Activated CD4-positive, alpha-beta T cell treated with anti-CD3 and anti-CD28 coated beads for 36 hours (primary cell): ENCODE measurements at places on chromosomes 1 and 21. TPM values are rescaled to one million over a fixed set of nuclear protein-coding genes. Genes with fewer than 3 reads are reported as not detected.

DNA sequence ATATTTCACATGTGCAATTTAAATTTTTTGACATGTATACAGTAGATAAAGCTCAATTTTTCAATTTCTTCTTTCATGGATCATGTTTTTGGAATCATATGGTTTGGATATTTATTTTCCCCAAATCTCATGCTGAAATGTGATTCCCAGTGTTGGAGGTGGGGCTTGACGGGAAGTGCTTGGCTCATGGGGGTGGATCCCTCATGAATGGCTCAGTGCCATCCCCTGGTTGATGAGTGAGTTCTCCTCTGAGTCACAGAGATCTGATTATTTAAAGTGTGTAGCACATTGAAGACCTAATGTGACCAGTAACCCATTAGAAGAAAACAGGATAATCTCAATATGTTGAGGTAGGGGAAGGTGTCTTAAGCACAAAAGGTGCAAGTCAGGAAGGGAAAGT lies 9.1 kb upstream of the IFI16 start:
- H3K36me3 ChIP-seq = peaks cover 15% of the 10 kb centered on the region
- H3K27ac ChIP-seq = peak overlapping the region; percentile 15
- peaks cover 36% of the 10 kb centered on the region for H3K4me1 ChIP-seq
- DNase-seq = no peak
- no peak overlapping the region for H3K4me3 ChIP-seq

- peaks cover 56% of the 10 kb centered on the region for H3K4me1 ChIP-seq
- H3K27ac ChIP-seq = peak overlapping the region; percentile 78
- peak; percentile 56 for DNase-seq
These were observed 119.2 kb downstream of the GALNT2 start for GRCh38 chr1:230186003-230186863.

Gene HAO2
- total RNA-seq = not detected

Gene NBPF26
- total RNA-seq = 14.2 TPM

DNA sequence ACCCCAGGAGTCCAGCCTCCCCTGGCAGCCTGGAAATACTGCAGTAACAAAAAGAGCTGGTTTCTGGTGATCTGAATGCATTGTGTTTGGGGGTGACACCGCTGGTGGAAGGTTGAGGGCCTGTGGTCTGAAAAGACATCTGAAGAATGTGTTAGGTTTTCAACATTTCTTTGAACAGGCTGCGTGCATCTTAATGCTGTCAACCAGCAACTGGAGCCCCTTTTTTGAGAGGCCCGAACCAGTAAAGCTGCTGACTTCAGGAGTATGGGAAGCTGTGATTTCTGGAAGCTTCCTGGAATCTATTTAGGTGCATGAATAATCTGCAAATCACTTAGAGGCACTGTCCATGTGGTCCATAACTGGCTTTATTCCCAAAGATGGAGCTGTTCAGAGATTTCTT lies 17.0 kb downstream of the ATP5PO start:
- H3K4me3 ChIP-seq = no peak overlapping the region
- no peak for DNase-seq
- H3K27ac ChIP-seq = no peak overlapping the region
- peaks cover 6% of the 10 kb centered on the region for H3K27me3 ChIP-seq

DNA sequence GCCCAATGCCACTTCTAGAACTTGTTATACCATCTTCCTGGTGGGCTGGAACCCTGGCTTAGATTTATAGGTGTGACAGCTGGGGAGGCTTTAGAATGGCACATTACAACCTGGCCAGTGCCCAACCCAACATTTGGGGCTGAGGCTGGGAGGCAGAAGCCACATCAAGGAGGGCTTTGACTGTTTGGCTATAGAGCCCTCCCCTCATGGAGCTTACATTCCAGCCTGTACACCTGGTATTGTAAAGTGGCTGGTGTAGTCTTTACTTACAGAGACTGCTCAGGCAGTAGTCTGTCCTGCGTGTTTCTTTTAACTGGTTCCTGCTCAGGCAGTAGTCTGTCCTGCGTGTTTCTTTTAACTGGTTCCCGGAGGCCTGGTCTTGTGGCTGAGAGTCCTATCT lies 10.0 kb upstream of the SLC2A1 start:
- H3K4me1 ChIP-seq = peaks cover 7% of the 10 kb centered on the region
- H3K27me3 ChIP-seq = no peaks in the 10 kb centered on the region
- no peak for DNase-seq
- H3K36me3 ChIP-seq = no peaks in the 10 kb centered on the region
- H3K4me3 ChIP-seq = no peak overlapping the region

- no peak overlapping the region for H3K27ac ChIP-seq
- H3K4me3 ChIP-seq = no peak overlapping the region
- DNase-seq = no peak
- peaks cover 11% of the 10 kb centered on the region for H3K36me3 ChIP-seq
- H3K27me3 ChIP-seq = no peaks in the 10 kb centered on the region
- H3K4me1 ChIP-seq = peaks cover 22% of the 10 kb centered on the region
These were observed 3.9 kb upstream of the CD247 start for GRCh38 chr1:167522246-167522645.

Gene ERO1B
- 2.8 TPM for total RNA-seq

Gene OR2L5
- total RNA-seq = not detected

GRCh38 chr1:19375631-19376400 lies 63.7 kb downstream of the SLC66A1 start:
- no peaks in the 10 kb centered on the region for H3K27me3 ChIP-seq
- H3K27ac ChIP-seq = no peak overlapping the region
- H3K4me1 ChIP-seq = peaks cover 24% of the 10 kb centered on the region
- peaks cover 33% of the 10 kb centered on the region for H3K36me3 ChIP-seq
- no peak overlapping the region for H3K4me3 ChIP-seq

- H3K27me3 ChIP-seq = no peaks in the 10 kb centered on the region
- no peak overlapping the region for H3K27ac ChIP-seq
- no peak overlapping the region for H3K4me3 ChIP-seq
- DNase-seq = no peak
- H3K36me3 ChIP-seq = no peaks in the 10 kb centered on the region
These were observed 21.6 kb downstream of the TCEA3 start for GRCh38 chr1:23403038-23403336.

DNA sequence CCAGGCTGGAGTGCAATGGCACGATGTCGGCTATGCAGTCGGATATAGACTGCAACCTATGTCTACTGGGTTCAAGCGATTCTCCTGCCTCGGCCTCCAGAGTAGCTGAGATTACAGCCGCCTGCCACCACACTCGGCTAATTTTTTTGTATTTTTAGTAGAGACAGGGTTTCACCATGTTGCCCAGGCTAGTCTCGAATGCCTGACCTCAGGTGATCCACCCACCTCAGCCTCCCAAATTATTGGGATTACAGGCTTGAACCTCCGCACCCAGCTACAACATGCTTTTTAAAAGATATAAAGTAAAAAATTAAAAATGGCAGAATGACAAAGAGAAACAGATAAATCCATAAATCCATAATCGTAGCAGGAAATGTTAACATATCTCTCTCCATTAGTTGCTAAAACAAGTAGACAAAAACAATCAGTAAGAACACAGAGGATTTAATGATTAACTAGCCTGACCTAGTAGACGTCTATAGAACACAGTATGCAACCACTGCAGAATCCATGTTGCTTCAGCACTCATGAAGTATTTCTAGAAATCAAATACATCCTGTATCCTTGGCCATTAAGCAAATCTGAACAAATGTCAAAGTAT lies 59.9 kb upstream of the SPOCD1 start:
- no peak for DNase-seq
- no peak overlapping the region for H3K27ac ChIP-seq
- H3K4me1 ChIP-seq = peaks cover 19% of the 10 kb centered on the region
- no peaks in the 10 kb centered on the region for H3K27me3 ChIP-seq
- peaks cover 3% of the 10 kb centered on the region for H3K36me3 ChIP-seq

DNA sequence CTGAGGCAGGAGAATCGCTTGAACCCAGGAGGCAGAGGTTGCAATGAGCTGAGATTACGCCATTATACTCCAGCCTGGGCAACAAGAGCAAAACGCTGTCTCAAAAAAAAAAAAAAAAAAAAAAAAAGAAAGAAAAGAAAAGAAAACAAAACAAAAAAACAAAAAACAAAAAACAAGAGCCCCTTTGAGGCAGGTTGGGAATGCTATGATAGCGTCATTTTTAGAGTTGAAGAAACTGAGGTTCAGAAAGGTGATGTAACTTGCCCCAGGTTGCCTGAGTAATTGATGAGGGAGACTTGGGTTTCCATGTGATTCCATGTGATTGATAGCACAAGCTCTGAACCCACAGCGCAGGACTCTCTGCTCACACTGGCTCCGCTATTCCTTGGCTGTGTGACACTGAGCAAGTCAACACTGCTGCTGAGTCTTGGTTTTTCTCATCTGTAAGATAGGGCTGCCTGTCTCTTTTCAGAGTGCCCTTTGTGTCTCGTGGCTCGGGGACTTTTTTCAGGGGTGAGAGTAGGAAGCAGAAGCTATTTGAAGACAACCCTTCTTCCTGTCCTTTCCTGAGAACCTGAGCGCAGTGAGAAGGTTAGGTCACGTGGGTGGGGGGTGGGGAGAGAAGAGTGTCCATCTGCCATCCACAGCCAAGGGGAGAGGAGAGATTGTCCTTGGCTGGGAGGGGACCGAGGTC lies 2.5 kb downstream of the CNR2 start:
- H3K27me3 ChIP-seq = peaks cover 17% of the 10 kb centered on the region
- no peak overlapping the region for H3K27ac ChIP-seq
- peaks cover 23% of the 10 kb centered on the region for H3K4me1 ChIP-seq
- peak; percentile 14 for DNase-seq
- H3K4me3 ChIP-seq = no peak overlapping the region

DNA sequence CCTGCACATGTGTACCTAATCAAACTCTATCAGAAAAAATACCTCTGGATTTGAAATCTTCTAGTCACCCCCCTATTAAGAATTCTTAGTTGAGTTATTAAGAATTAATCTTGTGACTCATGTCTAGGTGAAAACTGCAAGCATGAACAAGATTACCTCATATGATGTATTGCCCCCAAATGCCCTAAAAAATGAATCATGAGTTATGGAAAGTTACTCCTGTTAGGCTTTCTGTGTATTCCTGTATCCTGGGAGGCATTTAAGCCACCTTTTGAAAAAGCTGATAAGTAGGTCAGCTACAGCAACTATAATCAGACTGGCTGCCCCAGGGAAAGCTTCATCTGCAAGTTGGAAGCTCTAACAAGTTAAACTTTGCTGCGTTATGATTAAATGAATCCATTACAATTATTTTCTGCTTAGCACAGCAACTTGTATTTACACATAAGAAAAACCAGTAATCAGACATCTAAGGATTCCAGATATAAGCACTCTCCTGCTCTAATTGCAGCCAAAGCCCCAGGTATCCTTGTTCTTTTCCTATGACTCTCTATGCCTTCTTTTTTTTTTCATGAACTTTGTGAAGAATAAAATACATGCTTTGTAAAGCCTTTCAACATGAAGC lies 147.7 kb downstream of the NTPCR start:
- H3K36me3 ChIP-seq = peaks cover 15% of the 10 kb centered on the region
- DNase-seq = no peak
- H3K4me3 ChIP-seq = no peak overlapping the region
- H3K27me3 ChIP-seq = no peaks in the 10 kb centered on the region
- H3K27ac ChIP-seq = peak overlapping the region; percentile 53

Gene MAB21L3
- total RNA-seq = not detected

- peak overlapping the region; percentile 85 for H3K27ac ChIP-seq
- peaks cover 2% of the 10 kb centered on the region for H3K27me3 ChIP-seq
- no peak for DNase-seq
- H3K4me3 ChIP-seq = peak overlapping the region; percentile 73
These were observed 2.0 kb downstream of the SCMH1 start for GRCh38 chr1:41239988-41240610.

GRCh38 chr1:214328770-214329469 lies 48.0 kb downstream of the SMYD2 start:
- H3K4me3 ChIP-seq = no peak overlapping the region
- H3K4me1 ChIP-seq = peaks cover 3% of the 10 kb centered on the region
- H3K27me3 ChIP-seq = no peaks in the 10 kb centered on the region
- peak overlapping the region; percentile 23 for H3K27ac ChIP-seq

DNA sequence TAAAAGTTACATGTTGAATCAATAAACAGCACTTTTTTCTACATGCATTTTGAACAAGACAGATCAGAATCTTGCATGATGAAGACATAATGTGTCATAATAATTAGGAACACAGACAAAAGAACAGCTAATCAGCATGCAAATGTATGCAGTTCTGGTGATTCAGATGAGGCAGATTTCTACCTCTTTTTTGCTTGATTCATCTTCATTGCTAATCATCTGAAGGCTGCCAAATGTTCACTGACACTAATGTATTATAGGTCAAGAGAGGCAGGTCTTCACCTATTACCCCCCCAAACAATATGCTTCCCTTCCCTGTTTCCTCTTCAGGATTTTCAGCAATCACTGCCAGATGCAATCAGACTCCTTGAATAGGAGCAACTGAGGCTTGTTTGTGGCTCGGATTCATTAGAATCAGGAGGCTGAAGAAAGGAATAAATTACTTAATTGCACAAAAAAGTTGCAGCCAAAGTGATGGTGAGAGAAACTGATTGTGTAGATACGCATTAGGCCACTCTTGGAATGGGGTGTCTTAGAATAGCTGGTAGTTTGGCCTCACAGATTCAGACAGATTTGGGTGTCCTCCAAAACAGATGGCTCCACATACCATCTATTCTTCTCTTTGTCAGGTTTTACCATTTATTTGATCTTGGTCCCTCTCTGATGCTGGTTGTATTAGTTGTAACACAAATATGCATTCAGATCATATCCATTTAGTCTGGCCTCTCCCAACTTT lies 275.4 kb downstream of the RPS6KC1 start:
- H3K36me3 ChIP-seq = no peaks in the 10 kb centered on the region
- DNase-seq = no peak
- peaks cover 2% of the 10 kb centered on the region for H3K27me3 ChIP-seq
- H3K4me1 ChIP-seq = no peaks in the 10 kb centered on the region

Gene KRTAP21-2
- not detected for total RNA-seq

Gene IL10
- total RNA-seq = 1.6 TPM

DNA sequence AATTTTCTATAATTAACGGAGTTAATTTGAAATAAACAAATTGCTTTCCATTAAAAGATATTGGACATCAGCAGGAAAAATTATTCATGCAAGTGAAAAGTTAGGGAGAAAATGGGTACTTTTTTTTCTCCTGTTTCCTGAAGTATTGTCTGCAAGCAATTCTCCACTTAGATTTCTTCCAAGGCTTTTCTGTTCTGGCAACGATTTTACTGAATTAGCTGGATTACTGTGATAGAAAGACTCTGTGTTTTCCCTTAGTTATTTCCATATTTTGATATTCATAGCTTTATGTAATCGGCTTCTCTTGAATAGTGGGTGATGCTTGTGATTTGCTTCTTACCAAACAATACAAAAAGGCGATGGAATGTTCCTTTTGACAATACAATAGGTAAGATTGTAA lies 1333.9 kb downstream of the AMY1C start:
- H3K4me1 ChIP-seq = no peaks in the 10 kb centered on the region
- no peak overlapping the region for H3K4me3 ChIP-seq
- DNase-seq = no peak

Gene GJA9
- not detected for total RNA-seq

GRCh38 chr1:3561702-3562101 lies 49.6 kb downstream of the MEGF6 start:
- no peaks in the 10 kb centered on the region for H3K36me3 ChIP-seq
- H3K4me3 ChIP-seq = no peak overlapping the region
- no peak overlapping the region for H3K27ac ChIP-seq
- no peak for DNase-seq
- H3K27me3 ChIP-seq = no peaks in the 10 kb centered on the region
